ENCODE measurements at places on chromosomes 2 and 18. TPM values are rescaled to one million over a fixed set of nuclear protein-coding genes. Genes with fewer than 3 reads are reported as not detected.
A peak's percentile ranks its signal among the peaks of the same experiment; 100 is the strongest.

Gene PCARE
- 0.06 TPM for polyA plus RNA-seq

DNA sequence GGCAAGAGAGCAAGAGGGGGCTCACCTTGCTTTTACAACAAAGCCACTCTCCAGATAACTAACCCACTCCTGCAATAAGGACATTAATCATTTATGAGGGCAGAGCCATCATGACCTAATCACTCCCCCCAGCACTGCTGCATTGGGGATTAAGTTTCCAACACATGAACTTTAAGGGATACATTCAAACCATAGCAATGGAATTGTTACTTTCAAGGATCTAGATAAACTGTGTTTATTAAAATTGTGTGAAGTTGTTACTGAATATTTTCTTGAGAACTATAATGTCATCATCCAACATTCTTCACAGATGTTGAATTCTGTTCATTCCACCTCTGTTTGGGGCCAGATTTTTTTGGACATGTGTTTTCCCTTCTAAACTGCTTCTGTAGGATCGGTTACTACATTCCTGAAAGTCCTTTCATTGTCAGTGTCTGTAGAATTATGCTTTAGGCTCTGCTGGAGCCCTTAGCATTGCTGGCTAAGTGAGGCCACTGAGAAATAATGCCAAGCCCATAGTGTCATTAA is 50.4 kb downstream of the SPATS2L start:
- peak; percentile 88 for DNase-seq

Gene CFLAR
- polyA plus RNA-seq = 27.2 TPM

DNA sequence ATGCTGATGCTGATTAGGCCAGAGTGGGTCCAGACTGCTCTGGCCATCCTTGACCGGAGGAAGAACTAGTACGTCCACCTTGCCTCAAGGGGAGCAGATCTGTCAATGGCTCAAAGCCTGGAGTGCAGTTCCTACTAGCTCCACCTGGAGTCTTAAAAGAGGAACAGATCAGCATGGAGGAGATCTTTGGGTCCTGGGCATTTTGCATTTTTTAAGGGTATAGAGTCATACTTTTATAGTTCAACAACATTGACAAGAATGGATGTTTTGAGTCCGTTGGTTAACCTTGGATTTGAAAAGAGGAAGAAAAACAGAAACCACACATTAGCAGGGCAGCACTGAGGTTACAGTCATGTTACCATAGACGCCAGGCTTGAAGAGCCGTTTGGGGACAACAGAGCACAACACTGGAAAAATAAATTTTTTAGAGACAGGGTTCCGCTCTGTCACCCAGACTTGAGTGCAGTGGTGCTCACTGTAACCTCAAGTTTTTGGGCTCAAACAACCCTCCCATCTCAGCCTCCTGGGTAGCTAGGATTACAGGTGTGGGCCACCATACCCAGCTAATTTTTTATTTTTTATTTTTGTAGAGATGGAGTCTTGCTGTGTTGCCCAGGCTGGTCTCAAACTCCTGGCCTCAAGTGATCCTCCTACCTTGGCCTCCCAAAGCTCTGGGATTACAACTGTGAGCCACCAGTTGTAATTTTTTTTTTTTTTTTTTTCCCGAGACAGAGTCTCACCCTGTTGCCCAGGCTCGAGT is 78.5 kb downstream of the PRKCE start:
- DNase-seq = no peak

DNA sequence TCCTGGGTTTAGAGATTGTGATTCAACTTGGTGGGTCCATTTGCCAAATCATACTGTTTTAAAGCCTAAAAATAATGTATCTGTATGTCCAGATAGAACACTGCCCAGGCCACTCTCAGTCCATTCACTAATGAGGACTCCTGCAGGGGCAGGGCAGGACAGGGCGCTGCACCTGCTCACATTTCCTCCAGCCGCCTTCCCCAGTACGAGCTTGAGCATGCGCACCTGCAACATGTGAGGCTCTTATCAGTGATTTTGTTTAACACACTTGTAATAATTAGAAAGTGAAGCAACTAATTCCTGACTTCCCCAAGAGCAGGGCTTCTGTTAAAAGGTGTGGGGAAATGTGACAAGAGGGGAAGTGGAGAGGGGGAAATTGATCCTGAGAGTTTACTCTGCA is 89.7 kb downstream of the AFF3 start:
- no peak for DNase-seq

DNA sequence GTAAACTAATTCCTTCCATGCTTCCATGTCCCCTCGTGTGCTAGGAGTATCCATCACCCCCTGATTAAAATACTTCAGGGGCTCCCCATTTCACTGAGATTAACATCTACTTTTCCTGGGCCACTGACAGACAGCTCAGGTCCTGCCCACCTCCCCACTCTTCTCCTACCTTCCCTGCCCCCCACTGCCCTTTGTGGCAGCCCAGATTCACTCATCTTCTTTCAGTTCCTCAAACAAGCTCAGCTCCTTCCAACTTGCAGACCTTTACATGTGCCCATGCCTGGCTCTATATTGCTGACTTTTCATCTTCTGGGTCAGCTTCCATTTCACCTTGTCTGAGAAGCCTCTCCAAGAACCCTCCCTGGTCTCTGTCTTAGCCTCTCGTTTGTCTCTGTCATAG is 12.0 kb downstream of the RUFY4 start:
- DNase-seq = no peak

Gene CCDC121
- polyA plus RNA-seq = 7.1 TPM

DNA sequence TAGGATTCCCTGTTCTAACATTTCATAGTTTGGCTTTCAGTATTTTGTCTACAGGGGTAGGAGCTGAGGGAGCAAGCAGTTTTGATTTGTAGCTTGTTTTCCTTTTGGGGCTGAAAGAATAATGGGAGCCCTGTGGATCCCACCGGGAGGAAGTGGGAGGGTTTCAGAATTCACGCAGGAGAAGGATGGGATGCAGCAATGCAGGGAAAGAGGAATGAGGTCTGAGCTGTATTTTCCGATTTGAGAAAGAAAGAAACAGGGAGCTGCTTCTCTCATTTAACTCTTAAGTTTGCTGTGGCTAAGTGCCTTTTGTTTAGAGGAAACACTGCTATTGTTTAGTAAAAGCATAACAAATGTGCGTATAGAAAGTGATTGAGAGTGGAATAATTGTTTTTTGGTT is 141.0 kb downstream of the ADCYAP1 start:
- DNase-seq = peak; percentile 14

DNA sequence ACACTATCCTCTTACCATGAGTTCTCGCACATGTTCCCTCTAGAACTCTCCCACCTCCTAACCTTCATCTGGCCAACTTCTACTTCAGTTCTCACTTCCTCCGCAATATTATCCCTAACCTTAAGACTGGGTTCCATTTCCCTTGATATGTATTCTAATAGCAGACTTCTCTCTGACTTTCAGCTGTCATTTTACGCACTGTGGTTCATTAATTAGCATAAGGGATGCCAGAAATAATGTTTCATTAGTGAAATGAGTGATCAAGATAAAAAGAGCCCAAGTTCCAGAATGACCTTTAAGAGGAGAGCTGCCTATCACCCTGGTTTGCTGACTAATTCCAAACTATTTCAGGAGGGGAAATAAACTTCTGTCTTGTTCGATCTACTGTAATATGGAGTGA is 108.6 kb upstream of the CCDC150 start:
- DNase-seq = no peak

DNA sequence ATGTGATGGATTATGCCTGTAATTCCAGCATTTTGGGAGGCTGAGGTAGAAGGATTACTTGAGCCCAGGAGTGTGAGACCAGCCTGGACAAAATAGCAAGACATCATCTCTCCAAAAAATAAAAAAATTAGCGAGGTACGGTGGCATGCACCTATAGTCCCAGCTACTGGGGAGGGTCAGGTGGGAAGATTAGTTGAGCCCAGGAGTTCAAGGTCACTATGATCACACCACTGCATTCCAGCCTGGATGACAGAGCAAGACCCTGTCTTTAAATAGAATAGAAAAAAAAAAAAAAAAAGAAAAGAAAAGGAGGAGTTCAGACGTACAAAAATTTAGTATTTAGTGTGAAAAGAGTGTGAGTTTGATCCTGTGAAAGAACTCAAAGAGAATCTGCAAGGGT is 154.9 kb downstream of the NR4A2 start:
- no peak for DNase-seq

Gene FAM98A
- 45.7 TPM for polyA plus RNA-seq

Gene SLC4A5
- 1.7 TPM for polyA plus RNA-seq

- DNase-seq = peak; percentile 35
These were observed 206.7 kb downstream of the MGAT5 start for GRCh38 chr2:134460583-134460998.

DNA sequence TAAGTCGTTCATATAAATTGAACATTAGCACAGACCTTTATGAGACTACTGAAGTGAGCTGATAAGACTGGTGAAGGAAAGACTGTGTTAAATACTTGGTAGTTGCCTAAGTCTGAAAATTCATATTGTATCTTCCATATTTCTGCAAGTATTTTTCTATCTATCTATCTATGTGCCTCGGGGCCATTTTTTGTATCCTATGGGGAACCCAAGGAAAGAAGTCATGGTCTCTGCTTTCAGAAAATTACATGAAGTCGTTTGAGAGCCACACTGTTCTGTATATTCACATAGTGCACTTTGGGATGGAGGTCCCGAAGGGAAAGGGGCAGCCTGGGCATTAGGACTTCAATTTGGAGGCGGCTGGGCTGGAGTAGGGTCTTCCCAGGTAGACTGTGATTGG is 89.6 kb downstream of the EPAS1 start:
- DNase-seq = no peak

DNA sequence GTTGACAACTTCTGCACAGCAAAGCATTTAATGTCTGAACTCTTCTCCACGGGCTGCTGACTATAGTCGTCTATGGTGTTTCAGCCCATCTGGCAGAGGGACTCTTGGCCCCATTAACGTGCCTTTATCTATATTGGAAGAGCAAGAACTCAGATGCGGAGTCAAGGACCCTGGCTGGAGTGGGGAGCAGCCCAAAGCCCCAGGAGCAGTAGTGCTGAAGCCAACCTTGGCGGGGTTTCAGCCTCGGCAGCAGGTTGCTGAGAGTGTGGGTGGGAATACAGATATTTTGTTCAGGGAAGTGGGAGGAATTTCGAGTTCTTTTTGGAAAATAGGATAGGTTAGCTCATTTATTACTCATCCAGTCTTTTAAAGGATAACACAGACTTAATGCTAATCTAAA is 34.2 kb downstream of the TMEM17 start:
- peak; percentile 86 for DNase-seq

GRCh38 chr18:48947560-48947959 is 3.2 kb downstream of the SMAD7 start:
- no peak for DNase-seq

- no peak for DNase-seq
These were observed 10.7 kb downstream of the BIN1 start for GRCh38 chr2:127096280-127096679.

DNA sequence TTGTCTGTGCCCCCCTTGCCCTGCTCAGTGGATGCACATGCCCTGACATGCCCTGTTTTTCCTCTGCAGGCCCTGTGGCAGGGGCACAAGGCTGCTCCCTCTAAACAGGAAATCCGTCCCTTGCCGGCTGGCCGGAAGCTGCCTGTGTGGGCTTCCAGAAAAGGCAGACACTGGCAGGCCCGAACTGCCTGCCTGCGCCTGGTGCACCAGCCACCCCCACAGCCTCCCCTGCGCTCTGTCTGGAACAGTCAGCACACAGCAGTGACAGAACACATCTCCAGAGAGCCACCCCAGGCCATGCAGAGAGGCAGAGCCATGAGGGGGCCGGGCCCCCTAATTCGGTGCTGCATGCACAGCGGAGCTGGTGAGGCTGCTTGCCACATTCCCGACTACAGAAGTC is 33.5 kb downstream of the LOXHD1 start:
- DNase-seq = no peak

GRCh38 chr2:216507220-216508160 is 8.8 kb downstream of the RPL37A start:
- no peak for DNase-seq

Gene TMEFF2
- polyA plus RNA-seq = 39.8 TPM

Gene OSBPL6
- polyA plus RNA-seq = 5.3 TPM

Gene CCDC68
- polyA plus RNA-seq = 0.85 TPM

- no peak for DNase-seq
These were observed 6.9 kb downstream of the STEAP3 start for GRCh38 chr2:119230219-119231185.

- DNase-seq = no peak
These were observed 34.1 kb upstream of the REEP1 start for GRCh38 chr2:86371527-86371926.

DNA sequence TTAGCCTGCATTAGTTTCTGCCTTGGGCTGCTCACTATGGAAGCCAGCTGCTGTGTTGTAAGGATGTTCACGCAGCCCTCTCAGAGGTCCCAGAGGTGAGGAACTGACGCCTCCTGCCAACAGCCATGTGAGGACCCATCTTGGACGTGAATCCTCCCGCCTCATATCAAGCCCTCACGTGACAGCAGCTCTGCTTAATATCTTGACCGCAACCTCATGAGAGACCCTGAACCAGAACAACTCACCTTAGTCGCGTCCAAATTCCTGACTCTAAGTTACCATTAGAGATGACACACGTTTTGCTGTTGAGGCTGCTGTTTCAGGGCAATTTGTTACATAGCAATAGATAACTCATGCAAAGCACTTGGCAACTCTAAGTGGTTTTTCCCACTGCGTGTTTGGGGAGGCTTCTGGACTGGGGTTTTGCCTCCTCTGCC is 97.7 kb downstream of the TMEM17 start:
- peak; percentile 47 for DNase-seq

Gene TMEM247
- not detected for polyA plus RNA-seq

Gene SGO2
- polyA plus RNA-seq = 10.4 TPM

GRCh38 chr18:31380912-31381311 is 4.3 kb downstream of the DSG4 start:
- no peak for DNase-seq

GRCh38 chr2:232815569-232815968 is 39.2 kb upstream of the KCNJ13 start:
- DNase-seq = no peak

Gene UGT1A3
- polyA plus RNA-seq = not detected

DNA sequence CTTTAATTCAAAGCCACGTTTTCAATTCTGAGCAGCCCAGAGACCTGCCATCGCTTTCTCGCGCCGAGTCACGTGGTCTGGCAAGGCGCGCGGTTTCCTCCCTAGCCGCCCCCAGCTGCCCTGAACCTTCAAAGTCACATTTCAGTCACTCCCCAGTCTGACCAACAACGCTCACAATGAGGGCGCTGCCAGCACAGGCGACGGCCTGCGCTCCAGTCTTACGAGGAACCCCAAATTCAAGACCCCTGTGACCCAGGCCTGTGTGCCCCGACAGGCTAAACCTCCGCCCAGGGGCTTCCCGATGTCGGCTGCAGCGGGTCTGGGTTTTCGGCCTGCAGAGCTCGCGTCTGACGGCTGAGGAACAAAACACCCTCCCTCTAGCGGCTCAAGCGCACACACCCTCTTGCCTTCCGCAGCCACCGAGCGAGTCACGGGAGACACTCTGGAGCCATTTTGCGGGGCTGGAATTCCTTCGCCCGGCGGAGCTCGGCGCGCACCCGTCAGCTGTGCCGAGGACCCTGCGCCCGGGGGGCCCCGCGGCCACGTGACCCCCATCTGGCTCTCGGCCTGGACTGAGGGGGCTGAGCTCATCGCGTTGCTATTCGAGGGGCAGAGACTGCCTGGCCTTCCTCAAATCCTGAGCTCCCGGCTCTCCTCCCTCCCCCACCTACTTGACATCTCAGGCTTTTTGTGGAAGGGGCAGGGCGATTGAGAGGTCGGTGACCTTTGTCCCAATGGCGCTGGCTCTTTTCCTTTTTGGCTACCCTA is 69.9 kb upstream of the ITGB6 start:
- peak; percentile 96 for DNase-seq

Gene LYPD6B
- 0.20 TPM for polyA plus RNA-seq

GRCh38 chr2:224039770-224040440 is 819 bp upstream of the SERPINE2 start:
- DNase-seq = no peak

Measured in muscle of back (tissue), 13 donors.